ENCODE measurements at places on chromosomes 2 and 18.

- DNase-seq = no peak
These were observed 131.1 kb downstream of the CDH2 start for GRCh38 chr18:28045880-28046279.

GRCh38 chr2:187169864-187170263 is 278.2 kb downstream of the CALCRL start:
- no peak for DNase-seq

DNA sequence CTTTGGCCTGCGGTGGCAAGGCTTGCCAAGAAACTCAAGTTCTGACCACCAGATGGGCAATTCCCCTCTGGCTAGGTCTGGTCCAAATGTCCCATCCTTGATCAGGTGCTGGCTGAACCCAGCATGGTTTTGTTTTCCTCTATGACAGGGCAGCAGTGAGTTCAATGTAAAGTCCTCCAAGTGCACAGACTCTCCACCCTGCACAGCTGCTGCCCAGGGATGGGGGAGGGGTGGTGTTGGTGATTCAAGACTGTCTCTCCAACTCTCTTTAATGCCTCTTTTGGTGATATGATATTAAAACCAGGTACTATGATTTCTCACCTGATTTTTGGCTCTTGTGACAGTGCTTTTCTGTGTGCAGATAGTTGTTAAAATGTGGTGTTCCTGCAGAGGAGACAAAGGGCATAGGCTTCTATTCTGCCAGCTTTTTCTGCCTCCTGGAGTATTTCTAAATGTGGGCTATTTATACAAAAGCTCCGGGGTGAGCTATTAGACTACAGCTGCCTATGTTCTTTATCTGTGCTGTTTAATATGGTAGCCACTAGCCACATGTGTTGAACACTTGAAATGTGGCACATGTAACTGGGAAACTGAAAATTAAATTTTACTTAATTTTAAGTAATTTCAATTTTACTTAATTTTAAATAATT is 64.0 kb upstream of the STK39 start:
- DNase-seq = peak; percentile 47

DNA sequence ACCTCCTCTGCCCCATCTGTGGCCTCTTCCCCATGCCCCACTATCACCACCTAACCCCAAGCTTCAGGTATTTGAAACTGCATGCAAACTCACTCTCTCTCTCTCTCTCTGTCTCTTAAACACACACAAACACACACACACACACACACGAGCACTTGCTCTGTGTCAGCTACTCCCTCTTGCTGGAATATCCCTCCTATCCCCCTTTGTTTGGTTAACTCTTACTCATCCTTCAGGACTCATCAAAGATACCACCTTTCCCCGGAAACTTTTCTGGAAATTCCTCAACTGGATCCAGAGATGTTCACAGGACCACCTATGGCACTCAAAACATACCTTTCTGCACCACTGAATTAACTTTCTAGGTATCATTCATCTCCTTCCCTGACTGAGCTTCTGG is 222.8 kb upstream of the TMEM200C start:
- DNase-seq = no peak

DNA sequence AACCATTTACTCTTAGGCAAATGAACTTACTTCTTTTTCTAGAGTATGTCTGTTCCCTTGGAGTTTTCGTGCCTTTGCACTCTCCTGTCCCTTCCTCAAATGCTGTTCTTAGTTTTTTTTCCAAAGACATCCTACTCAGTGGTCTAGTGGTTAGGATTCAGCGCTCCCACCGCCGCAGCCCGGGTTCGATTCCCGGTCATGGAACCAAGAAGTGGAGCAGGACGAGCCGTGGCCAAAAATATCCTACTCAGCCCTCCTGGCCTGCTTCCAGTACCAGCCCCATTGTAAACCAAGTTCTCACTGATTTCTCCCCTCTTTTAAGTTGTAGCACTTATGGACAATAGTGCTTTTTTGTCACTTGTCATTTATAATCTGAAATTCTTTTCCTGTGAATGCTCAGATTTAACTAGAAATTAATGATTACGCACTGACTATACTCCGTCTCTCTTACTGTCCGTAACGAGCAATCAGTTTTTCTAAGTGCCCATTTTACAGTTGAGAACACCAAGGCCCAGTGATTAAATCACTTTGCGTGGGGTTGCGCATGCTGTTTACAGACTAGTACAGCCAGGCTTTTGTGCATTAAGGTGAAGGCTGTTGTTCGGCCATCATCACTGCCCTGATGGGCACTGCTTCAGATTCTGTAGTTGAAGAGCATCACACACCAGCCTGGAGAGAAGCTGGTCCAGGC is 17.9 kb downstream of the GREB1 start:
- no peak for DNase-seq

GRCh38 chr2:134104754-134105153 is 149.1 kb upstream of the MGAT5 start:
- no peak for DNase-seq

DNA sequence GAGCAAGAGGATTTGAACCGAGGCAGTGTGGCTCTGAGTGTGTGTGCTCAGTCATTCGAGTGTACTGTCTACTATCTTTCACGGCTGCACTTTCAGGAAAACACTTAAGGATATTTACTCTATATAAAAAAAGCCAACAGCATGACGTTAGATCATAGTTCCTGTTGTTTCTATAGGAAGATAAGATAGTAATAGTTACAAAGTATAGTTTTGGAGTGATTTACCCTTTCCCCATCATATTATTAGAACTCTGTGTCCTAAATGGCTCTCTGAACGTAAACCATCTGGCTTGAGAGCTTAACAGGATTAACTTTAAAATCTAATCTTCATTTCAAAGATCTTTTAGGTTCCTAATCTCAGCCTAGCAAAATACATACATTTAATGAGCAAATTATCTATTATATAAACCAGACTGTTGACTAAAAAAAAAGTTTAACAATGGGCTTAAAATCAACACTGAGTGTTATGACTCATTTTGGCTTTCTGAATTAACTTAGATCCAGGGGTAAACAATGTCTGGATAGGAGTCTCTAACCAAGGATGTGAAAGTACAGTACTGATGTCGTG is 150.3 kb upstream of the DNMT3A start:
- no peak for DNase-seq

DNA sequence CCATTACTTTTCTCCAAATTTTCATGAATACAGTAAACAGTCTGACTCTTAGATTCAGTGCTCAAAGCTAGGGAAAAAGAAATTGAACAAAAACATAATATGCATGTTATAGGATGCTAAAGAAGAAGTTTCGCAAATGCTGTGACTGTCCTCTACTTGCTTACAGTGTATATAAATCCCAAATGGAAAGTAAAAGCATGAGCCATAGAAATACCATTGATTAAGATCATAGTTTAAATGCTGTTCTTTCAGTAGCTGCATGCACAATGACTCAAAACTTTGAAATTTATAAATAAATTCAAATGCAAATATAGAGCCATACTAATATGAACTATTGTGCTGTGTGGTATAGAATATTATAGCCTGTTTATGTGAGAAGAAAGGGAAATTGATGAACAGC is 1113.9 kb upstream of the ACVR2A start:
- no peak for DNase-seq

- DNase-seq = peak; percentile 61
These were observed at the start of gene SNTG2 for GRCh38 chr2:950080-950966. SNTG2 (plus strand) TSS chr2:950849; CDS start chr2:950997, 148 bp downstream.

DNA sequence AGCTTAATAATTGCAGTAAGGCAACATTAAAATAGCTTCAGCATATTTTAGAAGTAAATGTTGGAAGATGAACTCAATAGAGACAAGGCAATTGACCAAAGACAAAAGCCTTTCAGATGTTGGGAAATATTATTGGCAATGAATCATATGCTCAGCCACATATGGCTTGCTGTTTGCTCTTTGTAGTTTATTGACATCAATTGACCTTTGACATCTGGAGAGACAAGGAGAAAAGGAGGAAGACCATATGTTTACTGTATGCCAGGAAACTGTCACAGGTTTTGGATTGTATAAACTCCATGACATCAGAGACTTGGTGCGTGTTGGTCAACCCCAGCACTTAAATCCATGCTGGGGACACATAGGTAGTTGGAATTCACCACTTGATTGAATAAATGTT is 60.6 kb upstream of the SLC16A14 start:
- no peak for DNase-seq

GRCh38 chr2:46850742-46851141 is 64.9 kb downstream of the MCFD2 start:
- DNase-seq = peak; percentile 71

DNA sequence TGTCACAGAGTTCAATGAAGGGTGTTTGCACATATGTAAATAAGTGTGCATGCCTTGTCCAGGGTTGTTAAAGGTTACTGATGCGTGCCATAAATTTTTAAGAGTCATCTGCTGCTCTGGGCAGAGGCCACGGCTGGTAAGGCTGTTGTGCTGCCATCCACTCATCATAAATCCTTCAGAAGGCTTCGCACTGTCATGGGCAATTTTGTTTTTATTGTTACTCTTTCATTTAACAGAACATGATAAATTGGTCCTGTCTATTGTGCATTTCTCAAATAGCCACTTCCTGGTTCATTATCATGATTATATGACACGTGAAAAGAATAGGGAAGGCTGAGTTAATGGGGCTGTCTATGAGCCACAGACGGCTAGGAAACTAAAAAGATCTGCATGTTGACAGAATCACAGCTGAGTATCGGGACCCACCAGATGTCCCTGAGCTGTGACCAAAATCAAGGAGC is 634.3 kb upstream of the SOX11 start:
- DNase-seq = no peak

- no peak for DNase-seq
These were observed 199.1 kb downstream of the ZFP36L2 start for GRCh38 chr2:43027097-43027873.

DNA sequence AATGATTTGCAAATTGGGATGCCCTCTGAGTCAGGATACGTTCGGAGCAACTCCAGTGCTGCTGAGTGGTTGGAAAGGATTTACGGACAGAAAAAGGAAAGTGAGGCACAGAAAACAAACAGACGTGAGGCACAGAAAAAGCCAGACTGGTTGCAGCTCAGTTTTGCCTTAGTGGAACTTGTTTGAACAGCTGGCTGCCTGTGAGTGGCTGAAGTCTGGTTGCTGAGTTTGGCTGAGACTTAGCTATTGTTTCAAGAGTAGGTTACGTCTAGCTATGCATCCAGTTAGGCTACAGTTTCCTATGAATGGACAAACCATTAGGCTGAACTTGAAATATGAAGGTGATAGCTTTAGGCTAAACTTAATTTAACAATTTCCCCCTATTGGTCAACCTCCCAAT is 256.6 kb downstream of the VAPA start:
- no peak for DNase-seq

DNA sequence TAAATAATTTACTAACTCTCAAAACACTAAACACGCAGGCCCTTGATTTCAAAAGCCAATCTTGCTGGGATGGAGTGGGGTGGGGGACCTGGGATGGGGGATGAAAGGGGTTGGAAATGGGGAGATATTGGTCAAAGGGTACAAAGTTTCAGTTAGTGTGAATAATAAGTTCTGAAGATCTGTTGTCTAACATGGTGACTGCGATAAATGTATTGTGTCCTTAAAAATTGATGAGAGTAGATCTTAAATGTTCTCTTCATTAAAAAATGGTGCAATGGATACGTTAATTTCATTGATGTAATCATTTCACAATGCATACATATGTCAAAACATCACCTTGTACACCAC is 505 bp upstream of the ACYP2 start:
- DNase-seq = no peak

- peak; percentile 74 for DNase-seq
These were observed 45.3 kb downstream of the ACAA2 start for GRCh38 chr18:49768051-49768391.

DNA sequence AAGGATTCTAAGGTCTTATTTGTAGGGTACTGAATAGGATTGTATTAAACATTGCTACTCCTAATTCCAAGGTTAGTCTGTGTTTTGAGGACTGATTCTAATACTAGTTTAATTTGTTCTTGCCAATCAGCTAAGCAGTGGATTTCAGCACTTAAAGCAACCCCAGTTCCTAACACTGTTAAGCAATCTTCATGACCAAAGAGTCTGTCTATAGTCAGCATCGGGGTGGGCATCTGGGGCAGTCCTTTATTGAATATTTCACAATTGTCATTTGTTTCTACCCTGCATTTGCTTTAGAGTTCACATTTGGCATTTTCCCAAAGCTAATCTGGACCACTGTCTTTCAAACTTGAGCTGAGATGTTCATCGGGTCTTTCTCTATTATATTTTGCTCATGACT is 248.0 kb upstream of the TANK start:
- no peak for DNase-seq

GRCh38 chr2:175743011-175743410 is 259.1 kb downstream of the LNPK start:
- DNase-seq = no peak

GRCh38 chr2:37688771-37689468 is 17.5 kb upstream of the CDC42EP3 start:
- DNase-seq = no peak

- DNase-seq = peak; percentile 81
These were observed 16.7 kb upstream of the ADI1 start for GRCh38 chr2:3535794-3536681.

- peak; percentile 18 for DNase-seq
These were observed 76.1 kb downstream of the TWIST2 start for GRCh38 chr2:238924032-238924431.

DNA sequence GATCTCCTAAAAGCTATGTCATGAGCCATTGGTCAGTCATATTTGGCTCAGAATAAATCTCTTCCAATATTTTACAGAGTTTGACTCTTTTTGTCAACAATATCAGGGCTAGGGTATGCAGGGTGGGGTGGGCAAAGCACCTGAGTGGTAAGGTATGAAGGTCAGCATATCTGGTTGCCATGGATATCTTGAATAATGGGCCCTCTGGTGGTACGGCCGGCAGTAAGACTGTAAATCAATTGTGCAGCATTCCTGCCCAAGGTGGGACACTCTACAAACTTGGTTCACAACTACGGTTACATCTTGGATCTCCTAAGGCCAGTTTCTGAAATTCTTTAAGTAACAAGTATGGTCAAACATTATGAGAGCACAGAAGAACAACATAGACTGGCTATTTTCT is 119.6 kb downstream of the SPOPL start:
- no peak for DNase-seq

DNA sequence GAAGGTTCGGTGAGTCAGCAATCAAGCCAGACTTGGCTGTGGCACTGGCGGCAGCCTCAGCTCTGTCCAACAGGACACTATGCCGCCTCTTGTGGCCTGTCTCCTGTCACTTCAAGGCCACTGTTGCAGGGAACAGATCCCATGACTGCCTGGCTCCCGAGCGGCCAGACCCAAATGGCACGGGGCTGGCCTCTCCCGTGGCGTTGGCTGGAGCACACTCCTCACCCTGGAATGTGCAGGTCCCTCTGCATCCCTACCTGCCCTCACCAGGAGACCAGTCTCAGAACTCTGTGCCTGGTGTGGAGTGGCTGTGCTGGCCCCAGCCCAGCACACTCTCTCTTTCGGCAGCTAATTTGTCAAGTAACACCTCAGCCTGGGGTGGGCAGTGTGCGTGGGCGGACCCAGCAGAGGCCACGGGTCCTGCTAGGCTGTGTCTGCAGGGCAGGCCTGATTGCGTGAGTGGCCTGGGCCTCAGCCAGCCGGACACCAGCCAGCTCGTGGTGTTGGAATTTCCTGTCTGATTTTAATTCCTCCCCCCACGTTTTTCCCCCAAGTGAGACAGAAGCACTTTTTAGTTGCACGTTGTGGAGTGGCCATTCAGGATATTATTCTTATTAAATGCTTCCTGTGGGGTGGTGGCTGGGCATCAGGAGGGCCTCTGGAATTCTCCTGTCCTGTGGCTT is 179.3 kb downstream of the GLI2 start:
- DNase-seq = peak; percentile 82

Data from left hindlimb (tissue), 1 donor.